ENCODE measurements at places on chromosomes 7 and 10.

DNA sequence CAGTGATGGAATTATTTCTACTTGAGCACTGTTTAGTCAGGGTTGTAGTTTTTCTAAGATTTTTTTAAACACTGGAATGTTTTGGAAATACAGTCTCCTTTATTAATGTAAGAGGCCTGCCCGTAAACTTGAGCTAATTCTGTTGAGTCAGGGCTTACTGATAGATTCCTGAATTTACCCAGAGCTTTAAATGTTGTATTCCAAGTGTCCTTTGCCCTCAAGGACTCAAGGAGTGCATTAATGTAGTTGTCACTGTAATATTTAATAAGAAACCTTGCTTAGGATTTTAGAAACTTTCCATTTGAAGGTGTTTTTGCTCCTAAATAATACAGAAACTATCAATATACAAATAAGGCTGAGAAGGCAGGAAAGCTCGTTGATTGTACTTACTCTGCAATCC is 89.2 kb downstream of the MACC1 start:
- no peak for DNase-seq

- no peak for DNase-seq
Observed at GRCh38 chr7:4675771-4676367, 6.2 kb upstream of the FOXK1 start.

- no peak for DNase-seq
Observed at GRCh38 chr7:29839921-29840320, 33.6 kb downstream of the WIPF3 start.

- no peak for DNase-seq
Observed at GRCh38 chr10:33126742-33127141, 168.7 kb upstream of the ITGB1 start.

DNA sequence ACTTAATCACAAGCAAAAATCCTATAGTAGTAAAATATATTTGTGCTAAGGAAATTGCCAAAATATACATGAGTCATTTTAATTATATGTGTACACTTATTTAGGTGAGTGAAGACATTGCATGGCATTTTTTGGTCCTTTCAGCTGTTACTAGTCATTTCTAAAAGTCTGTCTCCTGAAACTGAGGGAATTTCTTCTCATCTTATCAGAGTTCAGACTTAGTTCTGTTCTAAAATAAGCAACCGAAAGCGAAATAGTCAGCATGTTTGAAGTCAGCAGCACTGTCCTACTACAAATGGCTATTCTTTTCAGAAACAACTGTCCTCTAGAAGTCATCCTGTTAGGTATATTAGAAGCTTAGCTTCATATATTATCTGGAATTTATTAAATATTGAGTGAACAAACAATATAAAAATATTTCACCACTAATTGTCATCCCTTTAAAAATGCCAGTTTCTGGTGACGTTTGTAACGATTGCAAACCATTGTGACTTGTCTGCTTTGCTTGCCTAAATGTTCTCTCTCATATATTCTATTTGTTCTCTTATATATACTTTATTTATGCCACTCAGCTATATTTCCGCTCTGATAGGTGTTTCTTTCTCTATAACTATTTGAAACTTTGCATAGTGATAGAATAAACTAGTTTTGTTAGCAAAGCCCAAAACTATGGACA is 227.4 kb upstream of the KAT6B start:
- DNase-seq, result no peak

DNA sequence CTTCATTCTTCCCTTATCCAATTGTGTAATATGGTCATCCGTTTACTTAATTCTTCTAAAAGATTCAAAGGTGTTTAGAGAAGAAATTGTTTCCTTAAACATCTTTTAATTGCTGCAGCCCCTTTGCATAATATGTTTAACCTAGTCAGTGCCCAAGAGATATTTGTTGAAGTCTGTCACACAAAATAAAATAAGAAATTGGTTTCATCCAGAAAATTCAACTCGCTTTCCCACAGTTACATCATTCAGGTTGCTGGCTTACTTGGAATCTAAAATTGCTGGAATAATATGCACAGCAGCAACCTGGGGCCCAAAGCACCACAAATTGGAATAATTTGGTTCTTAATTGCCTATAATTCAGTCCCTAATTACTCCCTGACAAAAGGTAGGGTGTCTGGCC is 155.1 kb upstream of the ETV1 start:
- no peak for DNase-seq

DNA sequence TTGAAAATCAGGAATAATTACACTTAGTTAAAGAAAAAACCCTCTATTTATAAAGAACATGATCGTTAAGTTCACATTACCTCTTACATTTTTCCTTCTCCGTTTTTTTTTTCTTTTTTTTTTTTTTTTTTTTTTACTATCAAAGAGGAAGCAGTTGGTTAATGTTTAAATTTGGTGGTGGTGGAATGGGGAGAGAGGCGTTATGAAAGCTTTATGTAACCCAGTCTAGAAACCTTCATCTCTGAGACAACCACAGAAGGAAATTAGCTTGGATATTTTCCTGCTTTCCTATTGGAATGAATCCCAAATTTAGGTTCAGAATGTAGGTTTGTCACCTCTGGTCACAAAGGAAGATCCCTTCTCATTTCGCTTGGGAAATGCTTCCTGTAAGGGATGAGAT is 31.5 kb upstream of the LHFPL3 start:
- no peak for DNase-seq

GRCh38 chr7:151779678-151780077 is 97.2 kb downstream of the PRKAG2 start:
- no peak for DNase-seq

GRCh38 chr7:31488562-31489203 is 25.2 kb upstream of the ITPRID1 start:
- DNase-seq, result no peak

GRCh38 chr10:104578671-104579070 is 62.4 kb upstream of the SORCS3 start:
- DNase-seq, result no peak

DNA sequence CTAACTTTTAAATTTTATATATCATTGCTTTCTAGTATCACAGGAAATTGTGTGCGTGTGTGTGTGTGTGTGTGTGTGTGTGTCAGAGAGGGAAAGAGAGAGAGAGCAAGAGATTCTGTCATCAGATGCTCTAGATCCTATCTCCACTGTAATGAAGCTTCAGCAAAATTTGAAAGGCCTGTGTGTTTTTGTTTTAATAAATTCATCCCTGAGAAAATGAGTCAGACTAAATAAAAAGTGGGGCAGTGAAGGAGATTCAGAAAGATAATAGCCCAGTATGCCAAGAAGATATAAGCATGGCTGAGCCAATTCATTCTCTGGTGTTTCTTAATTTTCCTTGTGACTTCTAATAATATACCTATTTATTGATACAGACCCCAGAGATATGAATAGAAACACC is 184.2 kb upstream of the TMEM196 start:
- no peak for DNase-seq

DNA sequence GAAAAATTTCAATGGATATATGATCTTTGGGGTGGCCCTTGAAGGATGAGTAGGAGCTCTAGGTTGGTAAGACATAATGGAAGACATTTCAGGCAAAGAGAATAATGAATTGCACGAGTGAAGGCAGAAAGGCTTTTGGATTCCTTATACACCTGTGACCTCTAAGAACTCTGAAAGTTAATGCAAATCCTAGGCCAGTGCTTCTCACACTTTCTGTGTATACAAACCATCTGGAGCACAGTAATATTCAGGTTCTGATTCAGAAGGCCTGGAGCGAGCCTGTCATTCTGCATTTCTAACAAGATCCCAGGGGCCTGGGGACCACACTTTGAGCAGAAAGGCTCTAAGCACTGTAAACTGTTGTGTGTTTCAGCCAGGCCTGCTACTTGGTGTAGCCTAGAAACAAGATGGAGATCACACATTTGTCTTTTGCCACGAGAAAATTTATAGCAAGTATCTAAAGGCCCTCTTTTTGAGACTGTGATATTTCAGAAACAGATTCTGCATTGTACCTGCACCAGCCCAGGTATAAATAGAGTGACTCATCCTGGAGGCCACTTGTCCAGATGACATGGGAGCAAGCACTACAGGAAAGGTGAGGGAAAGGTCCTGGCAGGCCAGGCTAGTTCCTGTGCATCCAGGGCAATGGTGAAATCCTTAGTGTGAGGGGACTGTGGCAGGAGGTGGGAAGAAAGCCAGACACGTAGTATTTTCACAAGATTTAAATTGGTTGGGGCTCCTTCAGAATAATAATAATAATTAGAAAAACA is 24.4 kb downstream of the MRPS33 start:
- DNase-seq, result no peak

DNA sequence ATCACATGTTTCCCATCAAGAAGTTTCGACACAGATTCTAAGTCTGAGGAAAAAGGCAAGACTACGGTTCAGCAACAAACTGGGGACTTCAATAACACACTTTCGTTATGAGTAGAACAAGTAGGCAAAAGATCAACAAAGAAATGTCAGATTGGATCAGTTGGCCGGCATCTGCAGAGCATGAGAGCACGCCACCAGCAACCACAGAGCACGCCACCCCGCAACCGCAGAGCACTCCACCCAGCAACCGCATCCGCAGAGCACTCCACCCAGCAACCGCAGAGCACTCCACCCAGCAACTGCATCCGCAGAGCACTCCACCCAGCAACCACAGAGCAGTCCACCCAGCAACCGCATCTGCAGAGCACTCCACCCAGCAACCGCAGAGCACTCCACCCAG is 89.7 kb upstream of the FAM20C start:
- no peak for DNase-seq

DNA sequence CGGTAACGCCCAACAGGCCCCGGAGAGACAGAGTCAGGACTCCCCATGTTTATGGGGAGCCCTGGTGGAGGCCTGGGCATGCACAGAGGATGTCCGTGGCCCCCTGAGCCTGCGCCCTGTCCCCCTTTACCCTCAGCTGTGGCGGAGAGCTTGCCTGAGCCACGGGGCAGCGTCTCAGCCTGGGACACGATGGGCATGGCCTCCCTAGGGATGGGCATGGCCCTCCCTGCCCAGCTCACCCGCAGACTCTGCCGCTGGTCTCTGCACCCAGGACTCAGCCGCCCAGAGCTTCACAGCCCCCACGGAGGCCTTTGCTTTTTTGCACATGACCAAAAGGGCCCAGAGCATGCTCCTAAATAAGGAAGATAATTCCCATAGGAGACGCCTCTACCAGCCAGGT is 394.2 kb downstream of the PTPRN2 start:
- no peak for DNase-seq
